ENCODE measurements at places on chromosomes 16 and 17.

GRCh38 chr17:80482058-80482318, 5.6 kb upstream of the NPTX1 start:
- DNase-seq: no peak

GRCh38 chr17:2521257-2521656, 9.6 kb upstream of the METTL16 start:
- no peak for DNase-seq

DNA sequence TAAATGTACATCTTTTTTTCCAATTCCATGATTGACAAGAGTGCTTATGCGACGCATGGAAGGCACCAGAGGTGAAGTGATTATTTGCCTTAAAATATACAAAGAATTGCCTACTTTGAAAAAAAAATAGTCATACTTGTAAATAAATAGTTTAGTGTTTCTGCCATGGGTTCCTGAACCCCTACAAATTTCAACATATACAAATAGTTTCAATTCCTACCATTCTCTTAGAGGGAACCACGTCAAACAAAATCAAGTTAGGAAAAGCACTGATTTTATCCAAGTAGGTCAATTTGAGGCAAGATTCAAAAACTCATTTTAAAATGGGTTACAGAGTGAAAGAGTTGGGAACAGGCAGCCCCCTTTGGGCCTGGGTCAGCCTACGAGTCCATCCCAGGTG, 11.7 kb downstream of the CMTM3 start:
- no peak for DNase-seq

DNA sequence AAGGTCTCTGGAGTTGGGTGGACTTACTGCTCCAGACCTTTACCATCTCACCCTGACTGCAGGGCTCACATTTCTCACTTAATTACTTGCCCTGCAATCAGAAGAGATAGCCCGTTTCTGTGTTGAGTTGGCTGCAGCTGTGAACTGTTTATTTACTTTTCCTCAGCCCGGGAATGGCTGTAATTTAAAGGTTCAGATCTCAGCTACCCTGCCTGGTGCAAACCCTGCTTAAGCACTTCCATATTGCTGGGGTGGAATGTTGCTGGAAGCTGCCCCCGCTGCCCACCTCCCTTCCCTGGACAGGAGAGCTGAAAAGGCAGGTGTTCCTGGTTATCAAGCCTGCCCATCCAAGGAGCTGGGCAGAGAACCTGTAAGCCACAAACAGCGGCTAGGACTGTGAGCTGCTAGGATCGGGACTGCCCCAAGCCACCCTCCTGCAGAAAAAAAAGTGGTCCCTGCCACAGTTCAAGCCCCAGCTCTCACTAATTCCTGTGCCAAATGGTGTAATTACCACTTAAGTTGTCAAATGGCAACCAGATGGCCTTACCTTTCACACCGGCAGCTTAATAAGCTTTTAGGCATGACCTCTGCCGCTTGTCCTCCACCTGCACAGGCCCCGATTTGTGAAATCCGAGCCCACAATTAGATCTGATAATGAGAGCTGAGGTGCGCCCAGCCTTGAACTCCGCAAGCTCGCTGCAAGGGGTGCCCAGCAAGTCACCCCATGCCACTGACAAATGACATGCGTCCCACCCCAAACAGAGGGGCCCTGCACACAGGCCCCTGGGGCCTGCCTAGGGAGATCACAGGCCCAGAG, 269.8 kb downstream of the C16orf95 start:
- no peak for DNase-seq

DNA sequence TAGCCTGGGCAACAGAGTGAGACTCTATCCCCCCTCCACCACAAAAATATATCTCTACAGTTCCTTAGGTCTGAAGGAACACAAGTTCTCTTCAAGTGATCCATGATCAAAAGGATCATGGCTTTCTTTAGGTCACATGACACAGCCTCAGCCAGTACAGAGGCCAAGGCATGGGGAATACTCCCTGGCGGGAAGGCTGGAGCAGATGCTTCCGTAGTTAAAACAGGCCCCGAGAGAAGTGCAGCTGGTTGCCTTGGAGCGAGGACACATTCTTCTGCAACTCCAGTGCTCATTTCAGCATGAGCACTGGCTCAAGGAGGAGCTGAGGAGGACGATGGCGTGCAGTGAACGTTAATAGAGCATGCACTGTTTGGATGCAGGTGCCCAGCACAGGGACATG, 13.5 kb downstream of the CDIP1 start:
- DNase-seq: no peak

- DNase-seq: no peak
Measured at GRCh38 chr16:55017321-55017720, 86.7 kb downstream of the IRX5 start.

GRCh38 chr17:35774499-35774898, 13.8 kb downstream of the C17orf50 start:
- no peak for DNase-seq
